Sigmoid colon (tissue), 7 donors: ENCODE measurements at places on chromosomes 5 and 9. TPM values are rescaled to one million over a fixed set of nuclear protein-coding genes. Genes with fewer than 3 reads are reported as not detected.

GRCh38 chr5:141692533-141692888 is 10.5 kb upstream of the ARAP3 start:
- no peak for DNase-seq

- no peak for DNase-seq
These were observed 15.7 kb downstream of the TTC23L start for GRCh38 chr5:34854459-34855174.

- no peak for DNase-seq
These were observed 17.4 kb upstream of the TNFAIP8 start for GRCh38 chr5:119338326-119338946.

DNA sequence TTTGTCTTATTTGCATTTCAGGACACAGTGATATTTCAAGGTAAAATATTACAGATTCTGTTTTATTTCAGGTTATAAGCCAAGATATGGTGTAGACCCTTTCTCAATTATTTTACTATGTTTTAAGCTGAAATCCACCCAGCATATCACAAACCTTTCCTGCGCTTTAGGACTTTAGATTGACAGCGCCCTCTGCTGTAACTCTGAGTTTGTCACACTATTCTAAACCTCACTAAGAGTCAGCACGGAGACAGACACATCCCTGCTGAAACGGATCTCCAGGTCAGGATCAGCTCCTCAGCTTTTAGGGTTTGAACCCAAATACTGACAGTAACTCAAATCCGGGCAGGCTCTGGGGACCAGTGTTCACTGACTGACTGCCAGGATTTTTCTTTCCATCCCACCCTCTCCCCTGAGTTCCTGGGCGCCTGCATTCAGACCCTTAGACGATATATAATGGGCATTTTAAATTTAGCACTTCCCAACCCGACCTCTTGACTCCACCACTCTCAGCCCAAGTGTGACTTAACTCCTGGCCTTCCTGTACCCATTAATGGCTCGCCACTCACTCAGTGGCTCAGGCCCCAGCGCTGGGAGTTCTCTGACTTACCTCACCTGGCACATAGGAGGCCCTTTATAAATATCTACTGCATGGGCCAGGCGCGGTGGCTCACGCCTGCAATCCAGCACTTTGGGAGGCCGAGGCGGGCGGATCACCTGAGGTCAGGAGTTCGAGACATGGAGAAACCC is 33.5 kb downstream of the TLX3 start:
- no peak for DNase-seq

- peak; percentile 76 for DNase-seq
These were observed 2.3 kb upstream of the IL17B start for GRCh38 chr5:149381261-149381985.

- DNase-seq = no peak
These were observed 4.4 kb downstream of the MUSK start for GRCh38 chr9:110672873-110673510.

GRCh38 chr5:83331842-83332241 is 139.7 kb upstream of the VCAN start:
- DNase-seq = no peak

DNA sequence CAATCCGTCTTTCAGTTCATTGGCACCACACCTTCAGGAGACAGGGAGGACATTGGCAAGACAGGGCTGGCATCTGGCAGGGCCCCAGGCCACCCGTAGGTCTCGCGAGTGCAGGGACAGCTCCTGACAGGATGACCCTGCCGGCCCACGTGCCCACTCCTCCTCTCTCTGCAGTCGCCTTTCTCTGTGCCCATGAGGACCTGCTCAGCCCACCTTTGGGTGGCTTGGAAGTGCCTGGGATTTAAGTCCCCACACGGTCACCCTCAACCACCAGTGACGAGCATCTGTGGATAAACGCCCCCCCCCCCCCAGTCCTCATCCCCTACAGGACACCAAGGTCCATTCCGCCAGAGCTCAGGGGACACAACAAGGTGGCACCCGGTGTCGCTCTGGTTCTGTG is 4.1 kb downstream of the MRPL36 start:
- DNase-seq = peak; percentile 56

GRCh38 chr9:23769307-23769935 is 56.6 kb downstream of the ELAVL2 start:
- DNase-seq = no peak

GRCh38 chr5:157322581-157322980 is 56.7 kb downstream of the CYFIP2 start:
- no peak for DNase-seq

DNA sequence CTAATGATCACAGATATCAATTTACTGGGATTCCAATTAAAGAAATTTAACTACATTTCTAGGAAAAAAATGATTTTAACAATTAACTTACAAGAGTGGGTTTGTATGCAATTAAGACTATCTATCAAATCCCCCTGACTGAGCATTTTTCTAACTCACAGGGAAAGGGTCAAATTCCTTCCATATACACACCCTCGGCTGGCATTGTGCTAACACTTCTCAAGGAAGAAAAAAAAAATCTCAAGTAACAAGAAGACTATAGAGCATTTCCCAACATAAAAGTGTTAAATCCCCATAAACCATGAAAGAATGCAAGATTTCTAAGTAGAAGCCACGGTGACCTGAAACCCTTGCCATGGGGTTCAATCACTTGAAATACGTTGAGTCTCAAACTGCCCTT is 368.8 kb downstream of the GLIS3 start:
- DNase-seq = no peak

- DNase-seq = no peak
These were observed 237.1 kb downstream of the SLF1 start for GRCh38 chr5:94855543-94855942.

DNA sequence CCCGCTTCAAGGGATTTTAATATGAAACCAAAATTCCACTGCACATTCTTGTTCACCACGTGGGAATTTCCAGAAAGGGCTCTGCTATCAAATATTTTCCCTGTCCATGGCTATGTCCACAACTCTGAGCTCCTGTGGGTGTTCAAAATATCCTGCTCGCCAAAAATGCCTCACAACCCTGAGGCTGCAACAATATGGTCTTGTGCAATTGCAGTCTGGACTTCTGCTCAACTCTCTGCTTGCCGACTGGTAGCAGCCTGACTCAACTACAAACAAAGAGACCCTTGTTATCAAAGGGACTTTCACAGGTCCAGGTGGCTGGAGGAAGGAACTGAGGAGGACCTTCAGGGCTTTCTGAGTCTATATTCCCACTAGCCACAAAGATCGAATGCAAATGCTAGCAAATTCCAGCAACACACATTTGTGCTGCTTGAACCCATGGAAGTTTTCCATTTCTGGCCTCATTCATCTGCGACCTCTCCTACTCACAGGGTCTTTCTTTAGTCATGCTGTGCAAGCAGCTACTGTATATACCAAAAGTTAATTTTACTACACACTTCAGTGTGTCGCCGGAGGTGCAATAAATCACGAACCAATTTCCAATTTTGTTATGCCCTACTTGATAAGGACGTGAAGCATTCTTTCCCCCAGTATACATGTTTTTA is 169.2 kb upstream of the SLC30A5 start:
- no peak for DNase-seq

- no peak for DNase-seq
These were observed 211.2 kb downstream of the DAB2IP start for GRCh38 chr9:121862371-121863332.

GRCh38 chr5:131633830-131634229 is 1.2 kb downstream of the RAPGEF6 start:
- DNase-seq = no peak

DNA sequence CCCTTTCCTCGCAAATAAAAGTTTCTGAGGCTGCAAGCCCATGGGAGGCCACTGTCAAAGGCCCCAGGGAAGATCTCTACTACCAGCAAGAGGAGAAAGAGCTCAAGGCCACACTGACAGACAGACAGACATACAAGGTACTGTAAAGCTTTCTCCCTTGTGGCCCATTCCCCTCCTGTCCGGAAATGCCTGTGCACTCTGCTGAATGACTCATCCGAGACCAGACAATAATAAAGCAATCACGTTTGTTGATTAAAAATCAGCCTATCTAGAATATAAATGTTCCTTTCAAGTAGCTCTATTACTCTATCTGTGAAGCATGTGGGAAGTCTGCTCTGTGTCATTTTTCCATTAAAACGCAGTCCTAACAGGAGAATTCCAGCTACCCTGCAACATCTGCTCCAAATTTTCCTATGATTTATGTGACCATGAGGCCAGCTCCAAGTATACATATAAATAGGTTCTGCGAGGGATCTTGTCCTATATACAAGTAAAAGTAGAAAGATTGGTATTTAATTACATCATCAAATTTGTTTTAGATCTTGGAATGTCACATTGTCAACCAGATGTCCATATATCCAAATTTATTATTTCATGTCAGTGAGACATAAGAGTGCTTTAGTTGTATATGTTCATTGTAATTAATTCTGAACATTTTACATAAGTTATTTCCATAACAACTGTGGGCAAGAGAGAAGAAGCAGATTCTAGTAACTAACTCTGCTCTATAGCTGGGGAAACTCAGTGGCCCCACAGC is 34.7 kb upstream of the TGFBI start:
- no peak for DNase-seq

DNA sequence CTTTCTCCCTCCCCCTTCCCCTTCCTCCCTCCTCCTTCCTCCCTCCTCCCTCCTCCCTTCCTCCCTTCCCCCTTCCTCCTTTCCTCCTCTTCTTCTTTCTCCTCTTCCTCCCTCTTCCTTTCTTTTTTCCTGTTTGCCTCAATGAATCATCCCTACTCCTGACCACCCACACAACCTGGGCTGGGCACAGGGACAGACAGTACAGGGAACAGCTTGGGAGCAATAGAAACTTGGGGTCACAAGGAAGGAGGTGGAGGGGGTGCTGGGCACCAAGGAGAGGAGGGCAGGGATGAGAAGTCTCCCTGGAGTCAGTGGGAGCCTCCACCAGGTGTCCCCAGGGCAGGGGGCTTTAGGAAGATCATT is 5.0 kb downstream of the TTC16 start:
- DNase-seq = no peak

DNA sequence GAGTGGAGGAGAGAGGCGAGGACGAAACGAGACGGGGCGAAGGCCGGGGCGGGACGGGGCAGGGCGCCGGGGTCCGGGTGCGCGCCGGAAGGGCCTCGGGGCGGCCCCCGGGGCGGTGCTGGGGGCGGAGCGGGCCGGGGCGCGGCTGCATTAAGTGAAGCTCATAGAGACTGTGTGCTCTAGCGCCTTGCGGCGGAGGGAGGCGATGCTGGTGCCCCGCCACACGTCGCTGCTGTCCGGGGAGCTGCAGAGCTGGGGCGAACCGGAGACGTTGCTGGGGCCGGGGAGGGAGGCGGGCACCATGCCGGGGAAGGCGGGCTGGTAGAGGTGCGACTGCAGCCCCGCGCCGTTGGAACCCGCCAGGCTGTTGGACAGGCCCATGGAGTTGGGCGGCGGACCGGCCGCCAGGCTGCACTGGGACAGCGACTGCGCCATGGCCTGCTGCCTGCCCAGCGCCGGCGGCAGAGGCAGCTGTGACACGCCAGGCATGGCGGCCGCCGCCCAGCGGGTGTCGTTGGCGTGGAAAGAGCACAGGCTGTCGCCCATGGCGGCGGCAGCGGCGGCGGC is 8.3 kb downstream of the OTP start:
- no peak for DNase-seq

- no peak for DNase-seq
These were observed 59.6 kb upstream of the MAN2A1 start for GRCh38 chr5:109630093-109630492.

DNA sequence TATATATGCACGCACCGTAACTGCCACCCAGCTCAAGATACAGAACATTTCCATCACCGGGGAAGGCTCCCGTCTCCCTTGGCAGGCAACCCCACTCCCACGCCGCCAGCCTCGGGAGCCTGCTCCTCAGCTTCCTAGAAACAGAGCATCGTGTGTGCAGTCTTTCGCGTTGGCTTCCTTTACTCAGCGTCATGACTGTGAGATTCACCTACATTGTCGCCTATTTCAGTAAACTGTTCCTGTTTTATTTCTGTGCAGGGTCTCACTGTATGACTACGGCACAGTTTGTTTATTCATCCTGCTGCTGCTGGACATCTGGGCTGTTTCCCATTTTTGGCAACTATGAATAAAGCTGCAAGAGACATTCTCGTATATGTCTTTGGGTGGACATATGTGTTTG is 90.7 kb downstream of the STK10 start:
- no peak for DNase-seq

GRCh38 chr5:83866181-83866580 is 145.5 kb upstream of the HAPLN1 start:
- DNase-seq = no peak

DNA sequence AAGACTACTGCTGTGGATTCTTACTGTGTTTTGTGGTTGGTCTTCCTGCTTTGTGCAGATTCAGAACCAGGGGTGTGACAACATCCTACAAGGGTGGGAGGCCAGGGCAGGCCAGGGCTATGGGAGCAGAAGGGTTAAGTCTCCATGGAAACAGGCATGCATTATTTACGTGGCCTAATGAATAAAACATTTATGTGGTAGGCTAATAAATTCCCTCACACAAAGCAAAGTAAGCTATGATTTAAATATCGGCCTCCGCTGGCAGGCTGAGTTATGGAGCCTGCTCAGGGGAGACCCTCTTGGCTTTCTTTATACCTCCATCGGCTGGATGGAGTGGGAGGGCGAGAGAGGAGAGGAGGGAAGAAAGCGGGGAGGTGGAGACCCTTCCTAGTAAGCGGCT is 230.3 kb upstream of the MVB12B start:
- DNase-seq = peak; percentile 26

DNA sequence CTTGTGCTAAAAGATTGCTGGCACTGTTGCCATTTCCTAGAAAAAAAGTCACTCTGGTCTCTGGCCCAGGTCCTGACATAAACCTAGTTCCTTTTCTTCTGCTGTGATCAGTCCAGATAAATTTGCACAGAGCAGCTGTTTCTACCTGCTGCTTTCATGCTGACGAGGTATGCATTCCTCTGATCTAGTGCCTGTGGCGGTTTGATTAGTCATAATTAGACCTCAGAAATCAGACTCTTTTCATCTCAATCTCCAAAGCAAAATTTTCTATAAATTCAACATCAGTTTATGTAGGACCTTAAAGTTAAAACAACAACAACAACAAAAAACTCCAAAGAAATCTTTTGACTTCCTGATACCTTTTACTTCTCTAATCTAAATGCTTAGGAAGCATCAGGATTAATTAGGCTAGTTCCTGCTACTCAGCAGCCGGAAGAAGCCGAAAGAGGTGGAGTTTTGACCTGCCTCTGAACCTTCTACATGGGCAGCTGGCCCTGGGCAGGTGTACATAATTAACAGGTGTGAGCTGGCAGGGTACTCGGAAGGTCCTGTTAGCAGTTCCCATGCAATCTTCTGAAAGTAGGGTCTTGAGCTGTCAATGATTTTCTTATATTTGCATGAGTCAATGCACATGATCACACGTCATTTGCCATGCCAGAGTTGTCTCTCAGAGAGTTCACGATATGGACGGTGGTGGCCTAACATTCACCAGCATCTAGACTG is 83.3 kb upstream of the CCDC112 start:
- no peak for DNase-seq

GRCh38 chr5:119860463-119860862 is 231.1 kb downstream of the FAM170A start:
- no peak for DNase-seq

GRCh38 chr5:62283005-62283404 is 23.0 kb upstream of the KIF2A start:
- no peak for DNase-seq

Gene GADD45G
- total RNA-seq = 15.0 TPM

Gene CBY3
- not detected for total RNA-seq

Gene ERMP1
- 7.9 TPM for total RNA-seq

Gene CAVIN4
- 0.82 TPM for total RNA-seq

Gene CENPK
- total RNA-seq = not detected

Gene C5orf58
- total RNA-seq = not detected
